ENCODE measurements at places on chromosomes 4 and X.
A peak's percentile ranks its signal among the peaks of the same experiment; 100 is the strongest.

DNA sequence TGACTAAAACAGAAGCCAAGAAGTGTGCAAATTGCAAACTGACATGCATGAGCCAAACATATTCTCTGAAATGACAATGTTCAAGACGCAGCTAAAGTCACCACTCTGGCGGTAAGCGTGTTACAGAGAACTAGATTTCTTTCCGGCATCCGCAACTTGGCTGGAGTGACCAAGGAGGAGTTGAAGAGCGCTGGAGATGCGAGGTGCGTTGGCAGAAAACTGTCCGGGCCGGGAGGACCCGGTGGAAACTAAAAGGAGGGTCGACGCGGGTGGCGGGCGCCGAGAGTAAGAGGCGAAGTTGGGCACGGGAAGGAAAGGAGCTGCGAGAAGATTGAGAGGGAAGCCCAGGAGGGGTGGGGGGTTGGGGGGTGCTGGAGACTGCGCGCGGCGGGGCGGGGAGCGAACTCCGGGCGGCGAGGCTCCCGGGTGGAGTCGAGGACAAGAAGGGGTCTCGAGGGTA lies 807 bp downstream of the SEL1L3 start:
- peak; percentile 50 for DNase-seq

DNA sequence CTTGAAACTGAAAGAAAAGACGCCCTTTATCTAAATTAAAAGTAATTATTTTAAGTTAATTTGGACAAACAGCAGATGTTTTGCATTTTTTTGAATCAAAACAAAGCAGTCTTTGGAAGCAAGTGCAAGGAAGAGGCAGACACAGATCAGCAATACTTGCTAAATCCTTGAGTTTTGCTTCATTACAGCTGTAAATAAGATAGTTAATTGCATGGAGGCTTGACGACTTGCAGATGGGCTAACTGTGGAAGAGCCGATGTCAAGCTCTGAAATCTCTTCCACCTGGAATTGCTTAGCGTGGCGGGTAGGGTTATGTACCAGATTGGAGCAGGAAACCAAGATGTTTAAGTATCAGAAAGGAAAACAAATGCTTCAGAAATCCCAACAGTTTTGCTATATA lies 148.8 kb downstream of the POLA1 start:
- DNase-seq: no peak

GRCh38 chr4:124304941-124305340 lies 407.6 kb downstream of the ANKRD50 start:
- no peak for DNase-seq

- DNase-seq: no peak
Measured at GRCh38 chr4:27066591-27066990, 205.9 kb downstream of the STIM2 start.

DNA sequence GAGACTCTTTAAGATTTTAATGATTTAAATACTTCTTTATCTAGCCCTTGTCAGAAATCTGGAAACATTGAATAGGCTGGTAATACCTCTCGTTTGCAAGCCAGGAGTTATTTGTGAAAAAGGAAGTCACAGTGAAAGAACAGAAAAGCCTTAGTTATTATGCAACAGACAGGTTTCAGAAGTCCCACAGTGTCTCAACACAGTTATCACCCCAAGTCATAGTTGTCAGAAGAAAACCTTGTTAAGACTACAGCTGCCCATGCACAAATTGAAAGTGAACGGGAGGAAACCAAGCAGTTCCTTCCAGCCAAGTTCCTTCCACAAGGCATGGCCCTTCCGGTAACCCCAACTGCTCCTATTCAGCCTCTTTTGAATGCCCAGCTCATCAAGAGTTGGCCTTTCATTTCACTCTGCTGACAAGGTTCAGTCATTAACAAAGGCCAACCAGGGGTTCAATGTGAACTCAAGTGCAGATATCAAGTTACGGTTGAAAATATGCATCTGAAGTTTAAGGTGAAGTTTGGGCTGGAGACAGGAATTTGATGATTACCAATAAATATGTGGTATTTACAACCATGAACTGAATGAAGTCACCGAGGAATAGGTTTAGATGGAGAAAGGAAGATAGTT lies 15.6 kb downstream of the ALPK1 start:
- no peak for DNase-seq

DNA sequence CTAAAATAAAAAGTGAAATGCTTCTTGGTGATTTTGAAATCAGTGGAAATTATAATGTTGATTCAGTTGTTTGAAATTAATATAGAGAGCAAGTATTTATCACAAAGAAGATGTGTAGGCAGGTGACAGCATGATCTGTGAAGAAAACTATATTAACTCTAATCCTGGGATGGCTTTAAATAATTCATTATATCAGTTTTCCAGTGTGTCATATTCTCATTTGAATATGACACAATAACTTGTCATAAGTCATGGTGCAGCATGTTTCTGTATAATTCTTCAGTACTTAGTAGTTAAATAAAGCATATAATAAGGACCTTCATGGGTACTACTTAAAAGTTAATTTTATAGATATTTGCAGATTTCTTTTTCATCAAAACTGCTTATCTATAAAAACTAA lies 573.6 kb downstream of the INPP4B start:
- no peak for DNase-seq

- DNase-seq: no peak
Measured at GRCh38 chrX:36434522-36434921, 515.0 kb downstream of the CFAP47 start.

DNA sequence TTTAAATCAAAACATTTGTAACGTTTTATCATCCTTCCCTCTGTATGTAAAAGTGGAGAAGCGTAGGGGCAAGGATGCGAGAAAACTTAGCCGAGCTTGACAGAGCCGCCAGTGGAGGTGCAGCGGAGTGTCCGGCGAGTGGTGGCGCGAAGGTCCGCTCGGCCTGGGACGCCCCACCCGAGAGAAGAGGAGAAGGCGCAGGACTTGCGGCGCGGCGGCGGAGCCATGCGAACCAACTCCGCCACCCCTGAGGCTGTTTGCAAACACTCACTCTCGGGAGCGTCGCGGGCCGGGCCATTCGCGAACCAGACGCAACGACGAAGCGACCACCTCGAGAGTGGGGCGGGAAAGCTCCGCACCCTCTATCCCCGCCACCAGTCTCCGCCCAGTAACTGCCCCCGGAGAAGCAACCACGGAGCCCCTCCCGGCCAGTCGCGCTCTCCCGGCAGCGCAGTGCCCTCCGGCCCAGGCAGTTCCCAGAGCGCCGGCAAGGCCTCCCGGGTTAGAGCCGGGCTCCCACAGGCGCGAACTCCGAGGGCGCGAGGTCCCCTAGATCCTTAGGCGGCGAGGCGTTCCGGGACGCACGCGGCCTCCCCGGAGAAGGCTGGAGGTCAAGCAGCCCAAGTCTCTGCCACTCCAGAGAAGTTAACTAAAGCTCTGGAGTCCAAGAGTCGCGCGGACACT lies 2.3 kb upstream of the MAB21L2 start:
- DNase-seq: no peak

GRCh38 chr4:48979914-48980579 lies 6.0 kb upstream of the CWH43 start:
- DNase-seq: no peak

DNA sequence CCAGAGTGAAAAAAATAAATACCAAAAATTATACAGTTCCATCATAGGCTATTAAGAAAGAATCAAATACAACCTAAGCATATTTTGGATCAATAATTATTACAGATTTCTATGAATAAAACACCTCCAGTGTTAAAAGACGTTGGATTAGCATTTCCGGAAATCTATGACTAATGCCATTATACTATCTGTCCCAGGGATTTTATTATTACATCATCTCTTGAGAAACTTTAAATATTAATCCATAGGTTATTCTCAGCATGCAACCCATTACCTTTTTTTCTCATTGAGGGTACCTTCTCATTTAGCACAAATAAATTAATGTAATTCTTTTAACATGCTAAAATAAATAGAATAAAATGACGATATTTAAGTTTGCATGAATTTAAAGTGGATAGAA lies 44.6 kb downstream of the CXorf58 start:
- no peak for DNase-seq
